ENCODE measurements at places on chromosomes 4 and X.

DNA sequence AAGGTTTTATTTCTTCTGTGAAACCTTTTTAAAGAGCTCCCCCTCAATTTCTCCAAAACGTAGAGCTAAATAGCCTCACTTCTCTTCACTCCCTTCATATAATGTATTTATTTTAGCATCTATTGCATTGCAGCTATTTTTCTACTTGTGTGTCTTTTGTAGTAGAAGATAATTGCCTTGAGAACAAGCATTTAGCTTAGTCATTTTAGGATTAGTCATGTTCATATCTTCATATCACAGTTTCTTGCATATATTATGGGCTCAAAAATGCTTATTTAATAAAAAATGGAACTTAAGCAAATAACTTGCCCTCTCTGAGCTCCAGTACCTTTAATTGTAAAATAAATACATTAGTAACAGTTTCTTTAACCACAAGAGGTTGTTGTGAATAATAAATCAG is 72.1 kb upstream of the SPANXC start:
- DNase-seq: no peak

DNA sequence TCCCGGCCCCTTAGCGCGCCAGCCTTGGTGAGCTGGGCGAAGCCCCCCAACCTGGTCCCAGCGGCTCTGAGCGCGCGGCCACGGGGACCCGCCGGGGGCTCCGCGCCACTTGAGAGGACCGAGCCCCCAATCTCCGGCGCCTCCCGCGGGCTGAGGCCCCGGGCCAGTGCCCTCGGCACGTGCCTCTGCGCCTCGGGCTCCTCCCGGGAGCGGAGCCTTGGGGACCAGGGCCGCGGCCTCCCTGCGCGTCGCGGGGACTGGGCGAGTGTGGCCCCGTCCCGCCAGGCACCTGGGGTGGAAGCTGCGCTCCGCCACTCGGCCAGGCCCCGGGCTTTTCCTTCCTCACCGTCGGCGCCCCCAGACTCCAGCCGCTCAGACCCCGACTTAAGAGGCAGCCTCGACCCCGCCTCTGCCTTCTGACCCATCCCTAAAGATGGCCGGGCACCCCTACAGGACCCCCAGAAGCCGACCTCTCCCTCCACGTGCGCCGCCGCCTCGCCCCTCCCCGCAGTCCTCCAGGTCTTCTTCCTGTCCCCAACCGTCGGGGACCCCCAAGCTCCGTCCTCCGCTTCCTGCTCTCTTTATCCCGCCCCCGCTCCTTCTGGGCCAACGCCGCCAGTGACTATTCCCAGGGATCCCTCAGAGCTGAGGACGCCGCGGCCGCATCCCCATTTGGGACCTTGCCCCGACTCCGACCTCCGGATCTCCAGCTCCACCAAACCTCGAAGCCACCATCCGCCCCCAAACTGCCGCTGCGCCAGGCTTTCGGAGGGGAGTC is 752 bp downstream of the ERAS start:
- no peak for DNase-seq

- no peak for DNase-seq
These were observed 4.5 kb upstream of the ZNF330 start for GRCh38 chr4:141216002-141216761.

- DNase-seq: no peak
These were observed 70.8 kb downstream of the STIM2 start for GRCh38 chr4:26931451-26931850.
